ENCODE measurements at places on chromosomes 4 and X.

DNA sequence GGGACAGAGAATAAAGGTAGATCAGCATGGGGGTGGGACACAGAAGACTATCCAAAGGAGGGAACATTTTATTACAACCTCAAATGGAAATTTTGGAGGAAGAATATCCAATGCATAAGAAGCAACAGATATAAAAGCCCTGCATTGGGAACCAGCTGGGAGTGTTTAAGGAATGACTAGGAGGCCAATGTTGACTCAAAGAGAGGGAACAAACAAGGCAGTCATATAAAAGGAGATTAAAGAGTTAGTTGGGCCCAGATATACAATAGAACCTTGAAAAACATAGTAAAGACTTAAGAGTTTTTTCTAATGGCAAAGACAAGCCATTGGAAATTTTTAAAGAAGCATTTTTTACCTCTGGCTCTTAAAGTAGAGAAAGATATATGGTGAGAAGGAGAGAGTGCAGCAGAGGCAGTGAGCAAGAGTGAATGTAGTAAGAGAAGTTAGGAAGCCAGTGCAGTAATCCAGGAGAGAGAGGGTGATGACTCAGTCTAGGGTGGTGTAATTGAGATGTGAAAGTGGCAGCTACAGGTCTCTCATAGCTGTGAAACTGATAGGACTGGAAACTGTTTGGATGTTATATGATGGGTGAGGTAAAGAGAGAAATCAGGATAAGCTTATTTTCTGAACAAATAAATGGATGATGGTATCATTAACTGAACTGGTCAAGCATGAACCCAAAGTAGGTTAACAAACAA lies 182.2 kb upstream of the ATOH1 start:
- no peak for DNase-seq

DNA sequence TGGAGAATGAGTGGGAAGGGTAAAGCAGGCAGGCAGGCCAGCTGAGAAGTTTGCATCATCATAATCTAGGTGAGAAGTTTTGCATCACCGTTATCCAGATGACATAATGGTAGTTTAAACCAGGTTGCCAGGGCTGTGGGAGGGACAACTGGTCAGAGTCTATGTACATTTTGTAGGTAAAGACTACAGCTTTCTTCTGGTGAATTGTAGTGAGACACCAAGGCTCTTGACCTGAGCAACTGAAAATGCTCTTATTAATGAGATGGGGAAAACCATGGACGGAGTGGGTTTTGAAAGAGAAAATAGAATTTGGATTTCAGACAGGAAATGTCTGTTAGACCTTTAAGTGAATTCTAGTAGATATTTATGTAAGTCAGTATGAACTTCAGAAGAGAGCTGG lies 76.0 kb upstream of the VEGFC start:
- no peak for DNase-seq

DNA sequence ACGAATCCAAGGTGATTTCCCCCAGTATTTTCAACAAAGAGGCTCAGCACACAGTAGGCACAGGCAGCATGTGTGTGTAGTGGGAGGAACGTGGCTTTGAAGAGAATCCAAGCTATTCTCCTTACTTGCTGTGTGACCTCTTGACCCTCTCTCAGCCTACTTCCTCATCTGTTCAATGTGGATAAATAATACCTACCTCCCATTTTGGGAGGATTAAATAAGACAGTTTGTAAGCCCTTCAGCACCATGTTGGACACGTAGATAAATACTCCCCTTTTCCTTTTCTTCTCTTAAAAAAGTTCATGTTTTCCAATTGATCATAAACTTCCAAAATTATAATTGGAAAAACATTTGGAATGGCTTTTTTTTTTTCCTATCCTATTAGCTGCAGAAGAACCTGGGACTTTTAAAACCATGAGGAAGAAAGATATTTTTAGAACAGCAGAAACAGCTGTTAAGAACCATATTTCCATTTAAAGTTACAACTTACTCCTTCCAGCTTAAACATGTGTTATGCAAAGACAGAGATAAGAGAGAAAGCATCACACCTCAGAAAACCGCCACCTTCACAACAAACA lies 56.1 kb upstream of the TMEM131L start:
- no peak for DNase-seq

DNA sequence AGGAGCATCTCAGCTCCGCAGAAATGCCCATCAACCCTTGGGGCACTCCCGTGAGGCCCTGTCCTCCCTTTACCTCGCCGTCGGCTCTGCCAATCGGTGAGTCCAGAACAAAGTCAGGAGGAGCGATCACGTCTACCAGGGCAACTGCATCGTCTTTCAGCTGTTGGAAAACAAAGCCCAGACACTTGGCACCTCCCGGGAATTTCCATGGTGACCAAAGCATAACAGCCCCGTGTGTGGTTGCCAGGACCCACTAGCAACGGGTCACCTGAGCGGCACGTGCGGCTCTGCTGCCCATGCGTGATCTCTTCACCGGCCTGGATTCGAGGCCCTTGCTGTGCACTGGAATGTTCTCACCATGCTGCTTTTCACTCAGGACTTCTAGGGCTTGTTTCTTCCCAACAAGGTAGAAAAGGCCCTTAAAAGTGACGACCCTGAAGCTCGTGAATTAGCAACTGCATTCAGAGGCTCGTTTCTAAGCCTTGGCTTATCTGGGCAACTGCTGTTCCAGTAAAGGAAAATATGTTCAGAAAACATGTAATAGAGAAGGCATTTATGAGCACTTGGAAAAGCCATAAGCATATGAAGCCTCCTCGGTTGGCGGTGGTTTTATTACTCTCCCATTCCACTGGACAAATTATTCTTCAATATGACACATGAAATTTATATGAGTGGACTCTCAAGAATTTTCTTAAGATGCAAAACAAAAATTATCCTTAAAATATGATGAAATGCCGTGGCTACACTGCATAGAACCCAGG lies 69.5 kb downstream of the ACOX3 start:
- peak; percentile 25 for DNase-seq

GRCh38 chr4:127781300-127782024 lies 660 bp upstream of the HSPA4L start:
- DNase-seq, result peak; percentile 65

GRCh38 chrX:38271154-38271716 lies 50.6 kb upstream of the SRPX start:
- DNase-seq, result no peak

DNA sequence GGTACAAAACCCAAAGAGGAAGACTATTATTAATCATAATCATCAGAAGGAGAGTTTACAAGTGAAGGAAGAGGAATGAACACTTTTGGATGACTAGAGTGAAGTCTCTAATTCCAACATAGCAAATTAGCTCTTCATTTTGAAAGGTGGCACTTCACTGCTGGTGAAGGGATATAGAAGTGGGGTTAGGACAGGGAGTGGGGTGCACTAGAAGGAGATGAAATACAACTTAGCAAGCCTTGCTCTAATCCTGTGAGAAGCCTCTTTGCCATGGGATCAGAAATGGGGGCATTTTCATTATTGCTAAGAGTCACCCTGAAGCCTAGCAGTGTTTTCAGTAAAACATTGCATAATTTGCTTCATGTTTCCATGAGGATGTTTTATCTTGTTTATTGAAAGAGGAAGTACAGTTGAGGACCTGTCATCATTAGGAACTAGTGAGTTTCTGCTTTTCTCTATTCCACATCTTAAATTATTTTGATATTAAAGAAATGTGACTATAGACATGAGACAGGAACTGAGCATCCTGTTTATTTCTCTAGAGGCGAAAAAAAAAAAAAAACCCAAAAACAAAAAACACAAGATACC lies 9.3 kb upstream of the GRPR start:
- DNase-seq, result no peak
